ENCODE measurements at places on chromosomes 13 and 19.

- no peak for DNase-seq
Observed at GRCh38 chr13:113906571-113906970, 42.7 kb upstream of the GAS6 start.

DNA sequence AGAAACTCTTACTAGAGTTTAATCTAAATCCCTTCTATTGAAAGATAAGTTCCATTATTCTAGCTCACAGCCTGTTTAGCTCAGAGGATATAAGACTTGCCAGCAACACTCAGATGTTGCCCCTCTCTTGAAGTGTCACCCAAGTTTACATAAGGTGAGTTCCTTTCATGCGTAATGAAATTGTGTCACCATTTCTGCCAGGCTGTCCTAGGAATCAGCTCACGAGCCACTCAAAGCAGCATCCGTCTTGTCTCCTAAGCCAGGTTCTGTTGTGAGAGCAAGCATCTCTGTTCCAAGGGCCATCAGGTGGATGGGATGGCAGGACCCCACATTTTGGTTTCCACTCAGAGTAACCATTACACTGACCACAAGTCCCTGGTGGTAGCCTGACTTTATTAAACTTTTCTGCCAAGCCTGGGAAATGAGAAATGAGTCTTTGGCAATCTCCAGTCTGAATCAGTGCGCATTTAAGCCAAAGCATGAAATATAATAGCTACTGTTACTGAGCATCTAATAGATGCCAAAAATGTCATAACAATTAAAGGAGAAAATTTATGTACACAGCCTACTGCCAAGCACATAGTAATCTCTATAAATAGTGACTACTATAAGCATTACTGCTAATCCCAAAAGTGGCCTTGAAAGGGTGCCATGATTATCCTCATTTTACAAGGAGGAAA is 179.6 kb upstream of the MIR17HG start:
- DNase-seq, result no peak

GRCh38 chr13:40102854-40103253 is 447.4 kb downstream of the COG6 start:
- DNase-seq, result no peak

DNA sequence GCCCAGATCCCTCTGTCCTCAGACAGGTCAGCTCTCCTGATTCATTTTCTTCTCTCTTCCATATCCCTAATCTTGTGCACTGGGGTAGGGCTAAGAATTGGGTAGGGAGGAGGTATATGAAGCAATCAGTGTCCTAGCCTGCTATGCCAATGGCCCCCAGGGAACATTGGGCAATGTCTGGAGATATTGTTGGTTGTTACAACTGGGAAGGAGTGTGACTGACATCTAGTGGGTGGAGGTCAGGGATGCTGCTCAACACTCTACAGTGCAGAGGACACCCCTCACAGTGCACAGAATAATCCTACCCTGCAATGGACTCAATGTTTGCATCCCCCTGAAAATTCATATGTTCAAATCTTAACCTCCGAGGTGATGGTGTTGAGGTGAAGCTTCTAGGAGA is 57.5 kb downstream of the CPAMD8 start:
- no peak for DNase-seq

GRCh38 chr13:31772231-31772630 is 32.9 kb downstream of the RXFP2 start:
- DNase-seq, result no peak

DNA sequence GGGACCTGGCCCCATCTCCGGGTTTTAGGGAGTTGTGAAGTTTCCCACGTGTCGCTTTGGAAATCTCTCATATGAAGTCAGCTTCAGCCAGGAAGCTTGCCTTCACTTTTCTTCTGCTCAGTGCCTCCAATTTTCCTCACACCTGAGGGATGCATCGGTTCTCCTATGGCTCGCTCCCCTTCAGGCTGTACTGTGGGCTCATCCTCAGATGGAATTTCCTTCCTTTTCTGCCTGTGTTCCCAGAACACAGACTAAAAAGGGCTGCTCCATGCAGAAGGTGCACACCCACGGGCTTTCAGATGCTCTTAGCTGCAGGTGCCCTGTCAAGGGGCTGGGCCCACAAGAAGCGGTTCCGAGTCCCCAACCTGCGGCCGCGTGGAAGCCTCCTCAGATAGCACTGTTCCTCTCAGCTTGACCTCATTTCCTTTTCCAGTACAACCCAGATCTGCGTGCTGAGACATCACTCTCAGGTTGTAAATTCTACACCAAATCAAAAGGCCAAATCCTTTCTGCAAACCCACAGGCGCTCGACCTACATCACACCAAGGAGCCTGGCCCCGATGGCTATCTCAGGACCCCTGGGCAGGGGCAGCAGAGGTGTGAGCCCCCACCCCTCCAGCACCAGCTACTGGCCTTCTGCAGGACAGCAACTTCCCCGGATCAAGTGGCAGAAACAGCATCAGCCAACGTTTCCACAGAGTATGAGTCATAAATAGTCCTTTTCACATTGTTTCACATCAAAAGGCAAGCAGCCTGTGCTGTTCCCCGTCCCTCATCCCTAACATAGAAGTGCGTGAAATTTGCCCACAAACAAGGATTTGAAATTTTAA is 275.9 kb downstream of the ZNF536 start:
- no peak for DNase-seq

GRCh38 chr19:33486936-33487811 is 34.4 kb downstream of the PEPD start:
- no peak for DNase-seq

DNA sequence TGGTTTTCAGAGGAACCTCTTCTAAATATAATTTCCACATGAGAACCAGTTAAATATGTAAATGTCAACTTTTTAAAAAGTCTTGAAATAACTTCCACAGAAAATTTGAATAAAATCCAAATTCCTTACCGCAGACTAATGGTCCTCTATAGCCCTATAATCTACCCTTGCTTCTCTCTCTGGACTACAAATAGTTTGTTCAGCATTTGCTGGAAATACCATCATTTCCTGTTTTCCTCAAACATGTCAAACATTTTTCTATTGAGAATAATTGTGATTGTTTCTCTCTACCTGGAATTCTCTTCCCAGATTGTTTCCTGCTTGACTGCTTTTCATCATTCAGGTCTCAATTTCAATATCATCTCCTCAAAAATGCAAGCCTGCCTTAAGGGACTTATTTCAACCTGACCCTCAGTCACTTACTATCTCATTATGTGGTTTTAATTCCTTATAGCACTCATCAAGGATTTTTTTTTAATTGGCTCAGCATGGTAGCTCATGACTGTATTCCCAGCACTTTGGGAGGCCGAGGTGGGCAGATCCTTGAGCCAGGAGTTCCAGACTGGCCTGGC is 898.9 kb upstream of the MIR17HG start:
- DNase-seq, result no peak

GRCh38 chr13:98263841-98264240 is 86.8 kb upstream of the RNF113B start:
- DNase-seq, result no peak

- DNase-seq, result no peak
Observed at GRCh38 chr13:97892717-97893116, 60.8 kb upstream of the IPO5 start.

DNA sequence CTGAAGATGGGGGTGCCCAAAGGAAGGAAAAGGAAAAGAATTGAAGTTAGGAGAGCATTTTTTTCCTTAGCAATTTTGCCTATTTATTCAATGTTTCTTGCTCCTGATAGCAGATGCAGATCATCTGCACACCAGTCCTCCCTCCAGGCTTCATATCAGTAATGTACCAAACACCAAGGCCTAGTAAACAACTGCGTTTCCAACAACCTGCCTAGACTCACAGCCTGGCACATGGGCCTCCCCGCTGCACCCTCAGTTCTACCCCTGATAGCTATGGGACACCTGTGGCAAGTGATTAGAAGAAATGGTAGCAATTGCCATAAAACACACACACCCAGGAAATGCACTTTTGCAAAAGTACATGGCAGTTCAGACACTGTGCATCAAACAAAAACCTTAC is 30.4 kb upstream of the HMGB1 start:
- DNase-seq, result no peak

- no peak for DNase-seq
Observed at GRCh38 chr19:3125900-3126524, 9.8 kb upstream of the GNA15 start.
